IPS DF 19.7 (cell line): ENCODE measurements at places on chromosomes 7 and 10.

GRCh38 chr7:990933-991728, 8.2 kb downstream of the CYP2W1 start:
- no peak for DNase-seq

- DNase-seq: no peak
Observed at GRCh38 chr7:47454974-47455871, 126.7 kb downstream of the TNS3 start.

GRCh38 chr7:67604461-67605386, 608.1 kb downstream of the TYW1 start:
- no peak for DNase-seq

DNA sequence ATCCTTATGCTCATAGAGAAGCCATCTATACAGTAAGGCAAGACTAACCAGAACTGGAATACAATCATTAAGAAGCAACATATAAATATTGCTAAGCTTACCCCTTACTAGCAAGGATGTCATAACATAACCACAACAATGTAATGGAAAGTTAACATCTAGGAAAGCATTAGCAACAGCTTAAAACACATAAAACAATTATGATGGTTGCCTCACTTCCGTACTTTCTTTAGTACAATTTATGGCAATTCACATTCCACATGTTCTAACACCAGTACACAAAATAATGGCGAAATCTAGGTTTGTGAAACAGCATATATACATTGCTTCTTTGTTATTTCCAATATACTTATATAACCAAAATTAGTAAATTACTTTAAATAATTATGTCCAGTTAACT, 195.0 kb downstream of the AHR start:
- DNase-seq: no peak

- no peak for DNase-seq
Observed at GRCh38 chr10:128990986-128991385, 476.1 kb upstream of the MGMT start.

DNA sequence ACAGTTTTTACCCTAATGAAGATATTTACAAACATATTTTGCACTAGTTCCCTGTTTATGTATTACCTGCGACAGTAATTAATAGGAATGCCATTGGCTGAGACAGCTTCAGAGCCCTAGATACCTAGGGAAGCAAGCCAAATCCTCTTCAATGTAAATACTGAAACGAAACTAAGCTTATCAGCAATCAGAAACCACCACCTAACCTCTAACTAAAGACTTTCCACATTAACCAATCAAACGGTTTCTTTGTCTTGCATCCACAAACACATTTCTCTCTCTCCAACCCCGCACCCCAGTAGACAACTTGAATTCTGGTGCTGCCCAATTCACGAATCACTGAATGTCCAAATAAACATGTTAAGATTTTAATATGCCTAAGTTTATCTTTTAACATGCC, 474.4 kb upstream of the C7orf33 start:
- DNase-seq: no peak

DNA sequence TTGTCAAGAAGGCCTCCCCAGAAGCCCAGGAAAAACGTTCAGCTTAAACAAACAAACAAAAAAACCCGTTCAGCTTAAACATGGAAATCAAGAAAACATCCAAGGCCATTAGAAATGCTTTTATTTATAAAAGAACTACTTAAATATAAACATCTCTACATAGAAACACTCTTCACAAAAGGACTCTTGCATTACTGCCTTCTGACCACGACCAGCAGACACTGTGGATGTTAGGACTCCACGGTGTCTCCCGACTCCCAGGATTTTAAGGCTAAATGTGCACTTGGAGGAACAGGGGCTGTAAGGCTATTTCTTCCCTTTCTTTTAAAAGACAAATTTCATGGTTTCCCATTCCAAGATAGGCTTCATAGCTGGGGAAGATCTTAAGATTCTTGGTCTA, 93.0 kb downstream of the ABCC2 start:
- no peak for DNase-seq

DNA sequence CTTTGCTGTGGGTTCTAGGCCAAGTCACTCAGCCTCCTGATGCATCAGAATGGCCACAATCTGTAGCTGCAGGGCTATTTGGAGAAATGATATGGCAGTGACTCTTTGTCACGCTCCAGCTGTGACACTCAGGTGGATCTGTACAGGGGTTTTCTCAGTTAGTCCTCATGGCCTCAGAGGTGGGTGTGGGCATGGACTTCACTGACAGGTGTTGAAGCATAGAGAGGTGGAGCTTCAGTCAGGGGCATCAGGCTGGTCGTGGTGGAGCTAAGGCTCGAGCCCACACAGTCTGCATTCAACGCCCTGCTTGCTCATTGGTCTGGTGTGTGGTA, 21.2 kb downstream of the PALD1 start:
- no peak for DNase-seq

DNA sequence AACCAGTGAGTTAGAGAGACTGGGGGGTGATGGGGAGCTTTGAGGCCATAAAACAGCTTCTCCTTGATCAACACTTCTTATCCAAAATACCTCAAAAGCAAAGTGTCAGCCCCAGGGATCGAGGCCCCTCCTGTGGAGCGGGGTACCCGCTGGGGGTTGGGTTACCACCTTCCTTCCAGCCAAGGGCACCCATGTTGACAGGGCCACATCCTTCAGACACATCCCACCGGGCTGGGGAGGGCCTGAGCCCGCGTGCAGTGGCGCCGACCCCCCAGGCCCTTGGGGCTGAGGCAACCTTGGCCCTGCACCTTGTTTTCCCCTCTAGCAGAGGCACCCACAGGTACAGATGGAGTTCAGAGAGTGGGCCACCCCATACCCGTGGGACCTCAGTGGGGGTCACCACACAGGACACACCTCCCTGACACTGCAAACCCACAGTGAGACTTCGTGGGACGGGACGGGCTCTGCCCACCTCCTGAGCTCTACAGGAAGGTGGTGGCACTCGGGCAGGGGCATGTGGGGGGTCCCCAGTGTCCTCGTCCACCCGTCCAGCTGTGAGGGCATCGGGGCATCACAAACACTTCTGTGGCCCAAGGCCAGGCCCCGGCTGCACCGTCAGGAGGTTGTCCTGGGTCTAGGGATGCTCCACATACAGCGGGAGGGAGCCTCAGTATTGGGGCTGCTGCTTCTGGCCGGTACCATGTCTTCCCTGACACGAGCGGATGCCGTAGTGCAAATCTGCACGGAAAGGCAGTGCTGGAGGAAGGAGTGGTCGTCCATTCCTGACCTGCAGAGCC, 10.7 kb downstream of the DPYSL4 start:
- no peak for DNase-seq

GRCh38 chr10:25573316-25573715, 360.7 kb upstream of the MYO3A start:
- no peak for DNase-seq

DNA sequence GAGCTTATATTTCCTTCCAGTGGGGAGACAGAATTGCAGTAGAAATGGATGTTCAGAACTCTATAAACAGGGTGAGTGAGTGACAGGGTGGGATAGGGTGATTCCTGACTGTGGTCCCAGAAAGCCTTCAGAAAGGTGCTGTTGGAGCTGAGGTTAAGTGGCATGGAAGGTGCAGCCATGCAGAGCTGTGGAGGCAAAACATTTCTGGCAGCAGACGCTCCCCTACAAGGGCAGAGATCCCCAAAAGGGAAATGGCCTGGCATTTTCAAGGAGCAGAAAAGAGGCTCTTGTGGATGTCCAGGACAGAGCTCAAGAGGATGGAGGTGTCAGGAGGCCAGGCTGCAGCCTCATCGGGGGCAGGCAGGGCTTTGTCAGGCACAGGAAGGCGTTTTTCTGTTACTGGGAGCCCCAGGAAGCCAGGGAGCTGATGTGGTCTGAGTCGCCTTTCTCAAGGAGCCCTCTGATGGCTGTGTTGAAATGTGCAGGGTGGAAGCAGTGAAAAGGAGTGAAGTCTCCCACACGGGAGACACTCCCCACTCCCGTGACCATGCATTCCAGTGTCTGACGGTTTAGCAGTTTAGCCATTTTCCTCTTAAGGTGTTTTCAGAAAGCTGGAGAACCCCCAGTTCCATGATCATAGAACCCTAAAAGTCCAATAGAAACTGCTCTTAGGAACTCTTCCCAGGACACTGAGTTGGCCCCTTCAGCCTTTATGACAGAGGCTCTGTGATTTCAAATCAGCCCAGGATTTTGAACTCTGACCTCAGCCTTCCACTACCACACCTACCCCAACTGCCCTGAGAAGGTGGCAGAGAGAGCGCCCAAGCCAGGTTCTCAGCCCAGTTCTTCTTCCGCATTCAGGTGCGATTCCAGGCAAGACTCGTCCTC, 96.2 kb downstream of the C10orf105 start:
- no peak for DNase-seq

DNA sequence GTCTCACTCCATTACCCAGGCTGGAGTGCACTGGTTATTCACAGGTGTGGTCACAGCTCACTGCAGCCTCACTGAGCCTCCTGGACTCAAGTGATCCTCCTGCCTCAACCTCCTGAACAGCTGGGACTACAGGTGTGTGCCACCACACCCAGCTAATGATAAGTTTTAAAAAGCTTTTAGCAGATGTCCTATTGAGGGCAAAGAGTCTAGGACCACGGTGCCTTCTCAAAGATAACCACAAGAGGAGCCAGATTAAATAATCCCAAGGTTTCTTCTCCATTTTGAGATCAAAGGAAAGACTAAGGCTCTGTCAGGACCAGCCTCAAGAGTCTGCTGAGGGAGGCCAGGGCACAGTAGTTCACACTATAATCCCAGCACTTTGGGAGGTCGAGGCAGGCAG, 4.7 kb downstream of the ATP5MF start:
- no peak for DNase-seq

- DNase-seq: no peak
Observed at GRCh38 chr10:114893251-114893650, 44.7 kb upstream of the TRUB1 start.
